Suppressor macrophage treated with lipopolysaccharide for 4 hours (primary cell): ENCODE measurements at places on chromosomes 16 and 17.

- DNase-seq = no peak
Observed at GRCh38 chr17:73623818-73624217, 20.4 kb downstream of the SDK2 start.

DNA sequence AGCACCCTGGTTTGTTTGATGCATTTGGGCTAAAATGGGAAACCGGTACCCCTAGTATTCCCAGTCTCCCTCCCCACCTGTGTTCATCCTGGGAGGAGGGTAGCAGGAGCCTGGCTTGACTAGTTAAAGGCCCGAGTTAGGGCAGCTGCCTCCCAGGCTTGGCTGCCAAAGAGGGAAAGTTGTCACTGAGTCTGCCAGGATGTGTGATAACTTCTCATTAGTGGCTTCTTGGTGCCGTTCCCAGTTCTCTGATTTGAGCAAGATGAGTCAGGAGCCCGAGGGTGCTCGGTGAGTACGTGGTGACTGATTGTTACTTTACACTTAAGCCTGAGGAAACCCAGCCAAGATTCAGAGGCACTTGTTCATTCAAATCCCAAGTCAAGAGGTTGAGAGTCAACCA, 2.5 kb downstream of the KRT32 start:
- DNase-seq = peak; percentile 33

DNA sequence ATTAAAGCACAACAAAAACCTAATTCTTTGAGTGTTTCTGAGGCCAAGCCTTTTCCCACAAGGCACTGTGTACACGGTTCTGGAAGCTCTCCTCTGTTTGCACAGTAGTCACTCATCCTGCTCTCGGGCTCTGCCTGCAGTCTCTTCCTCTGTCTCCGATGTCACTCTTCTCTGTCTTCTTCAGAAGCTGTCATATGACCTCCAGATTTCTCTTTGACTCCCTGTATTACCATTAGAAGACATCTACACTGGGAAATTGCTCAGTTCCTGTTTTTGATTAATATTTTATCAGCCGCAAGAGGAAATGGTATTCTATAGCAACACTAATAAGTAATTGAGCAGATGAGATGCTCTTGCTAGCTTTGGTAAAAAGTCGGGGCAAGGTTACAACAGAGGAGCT, 422.9 kb downstream of the WWOX start:
- DNase-seq = peak; percentile 26

DNA sequence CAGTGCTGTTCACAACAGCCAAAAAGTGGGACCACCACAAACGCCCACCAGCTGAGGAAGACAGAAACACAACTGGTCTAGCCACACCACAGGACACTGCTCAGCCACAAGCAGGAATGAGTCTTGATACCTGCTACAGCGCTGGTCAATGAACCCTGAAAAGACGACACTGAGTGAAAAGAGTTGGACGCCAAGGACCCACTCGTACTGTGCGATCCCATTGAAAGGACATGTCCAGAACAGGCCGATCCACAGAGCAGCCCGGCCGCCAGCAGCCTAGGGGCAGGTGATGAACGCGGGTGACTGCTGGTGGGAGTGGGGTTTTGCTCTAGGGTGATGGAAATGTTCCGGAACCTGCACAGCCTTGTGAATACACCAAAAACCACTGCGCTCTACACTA, 10.6 kb upstream of the SLC38A8 start:
- no peak for DNase-seq

DNA sequence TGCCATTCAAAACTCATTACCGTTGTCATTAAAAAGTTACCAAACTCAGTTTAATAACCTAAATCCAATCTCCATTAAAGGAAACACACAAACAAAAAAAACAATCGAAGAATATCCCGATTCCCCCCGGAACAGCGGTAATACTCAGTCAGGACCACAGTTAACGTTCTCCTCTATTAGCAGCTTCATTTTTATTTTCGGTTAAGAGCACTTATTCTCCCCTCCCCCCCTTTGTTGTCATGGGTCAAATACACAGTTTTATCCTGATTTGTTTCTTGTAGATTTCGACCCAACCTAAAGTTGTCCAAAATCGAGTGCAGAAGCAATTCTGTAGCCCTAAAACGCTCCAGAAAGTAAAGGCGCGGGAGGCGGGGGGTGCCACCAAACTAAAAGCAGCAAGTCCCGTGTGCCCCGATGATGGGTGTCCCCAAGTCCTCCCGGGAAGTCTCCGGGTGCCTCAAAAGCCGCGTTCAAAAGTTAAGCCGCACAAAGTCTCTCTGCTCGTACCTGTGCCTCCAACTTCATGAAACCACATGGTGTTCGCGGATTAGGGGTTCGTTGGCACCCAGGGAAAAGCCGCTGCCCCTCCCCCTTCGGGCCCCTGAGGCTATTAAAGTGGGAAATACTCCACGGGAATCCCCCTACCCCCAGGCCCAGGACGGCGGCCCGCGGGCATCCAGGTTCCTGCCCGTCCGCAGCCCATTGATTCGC, 996 bp downstream of the SUMO2 start:
- DNase-seq = peak; percentile 42

- no peak for DNase-seq
Observed at GRCh38 chr17:18122990-18123753, 14.6 kb downstream of the MYO15A start.

DNA sequence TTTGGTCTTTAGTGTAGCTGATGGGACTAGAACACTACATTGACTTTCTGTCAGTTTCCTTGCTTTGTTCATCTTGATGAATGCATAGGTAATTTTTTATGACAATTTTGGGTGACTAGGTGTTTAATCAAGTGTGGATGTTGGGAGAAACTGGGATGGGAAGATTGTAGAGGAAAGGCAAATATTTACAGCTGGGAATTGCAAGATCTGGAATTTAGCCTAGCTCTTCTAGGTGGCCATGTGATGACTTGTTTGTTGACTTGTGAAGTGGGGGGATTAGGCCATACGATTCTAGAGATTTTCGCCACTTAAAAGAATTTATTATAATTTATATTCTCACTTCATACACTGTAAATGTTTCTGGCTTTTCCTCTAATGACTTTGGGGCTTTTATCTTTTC, 480.3 kb upstream of the GOT2 start:
- no peak for DNase-seq

DNA sequence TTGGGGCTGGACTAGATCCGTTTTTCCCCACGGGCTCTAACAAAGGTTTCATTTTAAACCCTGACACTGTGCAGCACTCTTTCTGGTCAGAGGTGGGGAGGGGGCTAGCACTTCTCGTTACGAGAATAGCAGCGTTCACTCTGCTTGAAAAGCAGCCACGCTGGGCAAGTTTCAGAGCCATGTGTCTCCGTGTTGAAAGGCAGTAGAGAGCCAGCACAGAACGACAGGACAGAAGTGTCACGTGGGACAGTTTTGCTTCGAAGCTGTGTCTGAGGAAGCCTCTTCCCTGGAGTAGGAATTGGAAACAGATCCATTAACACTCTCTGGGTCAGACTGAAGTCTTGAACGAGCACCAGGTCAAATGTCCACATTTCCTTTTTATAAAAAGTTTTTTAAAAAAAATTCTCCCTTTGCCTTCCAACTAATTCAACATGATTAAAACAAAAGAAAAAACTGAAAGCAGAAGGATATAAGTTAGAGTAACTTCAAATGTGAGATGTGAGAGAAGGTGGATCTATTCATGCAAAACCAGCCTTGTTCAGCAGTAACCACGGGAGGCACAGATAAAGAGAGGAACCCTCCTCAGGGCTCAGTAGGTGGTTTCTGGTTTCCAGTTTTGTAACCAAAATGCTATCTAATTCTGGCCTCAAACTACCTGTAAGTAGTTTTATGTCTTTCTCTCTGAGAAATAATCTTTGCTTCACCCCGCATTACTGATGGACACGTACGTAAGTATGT, 65.0 kb downstream of the SMG6 start:
- no peak for DNase-seq

- DNase-seq = no peak
Observed at GRCh38 chr16:89982318-89982717, 33.8 kb downstream of the DEF8 start.

DNA sequence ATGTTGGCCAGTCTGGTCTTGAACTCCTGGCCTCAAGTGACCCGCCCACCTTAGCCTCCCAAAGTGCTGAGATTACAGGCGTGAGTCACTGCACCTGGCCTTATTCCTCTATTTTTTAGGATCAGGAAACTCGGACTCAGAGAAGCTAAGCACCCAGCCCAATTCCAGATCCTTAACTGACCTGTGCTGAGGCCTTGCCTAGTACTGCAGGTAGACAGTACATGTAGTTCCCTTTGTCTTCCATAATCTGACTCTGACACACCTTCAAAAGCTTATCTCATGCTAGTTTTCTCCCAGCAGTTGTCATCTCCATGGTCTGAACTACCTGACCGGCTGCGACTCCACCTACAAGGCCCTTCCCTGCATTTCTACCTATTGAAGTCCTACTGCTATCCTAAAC, 65.7 kb upstream of the AXIN2 start:
- DNase-seq = no peak

DNA sequence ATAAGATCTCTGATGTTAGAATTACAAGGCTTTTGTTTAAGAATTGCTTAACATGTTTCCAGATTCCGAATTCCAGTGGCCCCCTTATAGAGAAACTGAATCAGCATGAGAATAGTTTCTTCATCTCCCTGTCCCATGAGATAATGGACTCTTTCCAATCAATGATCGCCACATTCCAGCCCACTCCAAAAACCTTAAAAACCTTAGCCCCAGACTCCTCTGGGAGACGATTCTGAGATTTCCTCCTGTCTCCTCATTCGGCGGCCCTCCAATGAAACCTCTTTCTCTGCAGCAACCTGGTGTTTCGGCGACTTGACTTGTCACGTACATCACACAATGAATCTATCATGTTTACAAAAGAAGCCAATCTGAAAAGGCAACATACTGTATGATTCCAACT, 197.1 kb upstream of the PSMD7 start:
- DNase-seq = no peak

- DNase-seq = no peak
Observed at GRCh38 chr16:5349670-5350517, 252.3 kb upstream of the EEF2KMT start.

GRCh38 chr17:74431568-74432423, at the start of gene GPRC5C:
Gene GPRC5C, plus strand, starts transcription at chr17:74432088. Its CDS starts 7,689 bp downstream, at chr17:74439777.
- peak; percentile 23 for DNase-seq

DNA sequence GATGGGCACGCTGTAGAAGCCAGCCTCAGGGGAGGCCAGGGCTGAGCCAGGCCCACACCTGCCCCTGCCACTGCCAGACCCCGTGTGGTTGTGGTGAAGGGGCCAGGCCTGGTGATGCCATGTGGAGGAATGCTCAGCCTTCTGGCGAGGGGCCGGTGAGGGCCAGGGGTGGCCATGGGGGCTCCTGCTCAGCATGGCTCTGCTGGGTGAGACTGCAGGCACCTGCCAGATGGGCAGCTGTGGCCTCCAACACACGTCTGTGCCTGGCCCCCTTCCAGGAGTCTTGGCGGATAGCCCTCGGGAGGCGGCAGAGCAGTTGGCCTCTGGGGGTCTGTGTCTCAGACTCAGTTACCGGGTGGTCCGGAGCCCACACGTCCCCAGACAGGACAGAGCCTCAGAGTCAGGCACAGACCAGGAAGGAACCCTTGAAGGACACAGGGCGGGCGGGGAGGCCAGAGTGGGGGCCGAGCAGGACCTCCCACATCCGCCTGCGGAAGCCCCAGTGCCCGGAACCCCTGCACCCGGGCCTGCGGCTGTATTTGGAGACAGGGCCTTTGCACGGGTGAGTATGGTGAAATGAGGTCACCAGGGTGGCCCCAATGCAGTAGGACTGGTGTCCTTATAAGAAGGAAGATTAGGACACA, 22.5 kb upstream of the CHMP6 start:
- no peak for DNase-seq

DNA sequence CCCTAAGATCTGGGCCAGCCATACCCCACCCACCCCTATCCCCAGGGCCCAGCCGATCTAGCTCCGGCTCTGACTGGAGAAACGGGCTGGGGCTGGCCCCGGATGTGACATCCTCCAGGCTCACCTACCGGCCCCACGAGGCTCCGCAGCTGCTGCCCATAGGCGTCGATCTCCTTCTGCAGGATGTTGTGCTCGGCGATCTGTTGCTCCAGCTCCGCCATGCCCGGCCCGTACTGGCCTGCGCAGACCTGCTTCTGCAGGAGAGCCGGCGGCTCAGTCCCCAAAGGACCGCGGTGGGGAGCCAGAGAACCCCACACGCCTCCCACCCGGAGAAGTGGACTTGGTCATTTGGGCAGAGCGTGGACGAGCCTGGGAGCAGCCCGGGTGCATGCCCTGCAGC, 4.8 kb downstream of the EVPL start:
- DNase-seq = no peak

- peak; percentile 31 for DNase-seq
Observed at GRCh38 chr16:2212362-2213324, 2.0 kb upstream of the BRICD5 start.

DNA sequence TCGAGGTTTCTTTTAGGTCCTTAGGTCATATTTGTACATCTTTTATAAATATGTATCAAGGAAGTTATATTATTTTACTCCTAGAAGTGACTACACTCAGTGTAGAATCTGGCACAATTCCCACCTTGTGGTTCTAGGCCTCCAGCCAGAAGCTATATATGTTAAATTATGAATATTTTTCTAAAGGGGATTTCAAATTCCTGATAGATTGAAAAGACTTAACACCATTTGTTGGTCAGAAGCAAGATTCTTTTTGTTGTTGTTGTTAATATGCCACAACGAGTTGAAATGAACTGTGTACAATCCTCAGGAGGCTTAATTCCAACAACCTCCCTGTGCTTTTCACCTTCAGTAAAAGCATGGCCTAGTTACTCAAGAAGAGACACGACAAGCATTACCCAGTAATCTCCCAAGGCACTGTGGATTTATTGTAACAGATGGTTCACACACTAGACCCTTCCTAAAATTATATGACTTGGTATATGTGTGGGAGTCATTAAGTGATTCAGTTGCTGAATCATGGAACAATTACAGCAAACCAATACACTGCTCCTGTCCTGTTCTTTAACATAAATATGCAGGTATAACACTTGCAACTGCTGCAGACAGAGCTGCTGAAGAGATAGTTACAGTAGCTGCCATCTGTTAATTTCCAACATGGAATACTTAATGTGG, 964.4 kb upstream of the GOT2 start:
- no peak for DNase-seq

- peak; percentile 40 for DNase-seq
Observed at GRCh38 chr17:8175795-8176196, 384 bp downstream of the TMEM107 start.

DNA sequence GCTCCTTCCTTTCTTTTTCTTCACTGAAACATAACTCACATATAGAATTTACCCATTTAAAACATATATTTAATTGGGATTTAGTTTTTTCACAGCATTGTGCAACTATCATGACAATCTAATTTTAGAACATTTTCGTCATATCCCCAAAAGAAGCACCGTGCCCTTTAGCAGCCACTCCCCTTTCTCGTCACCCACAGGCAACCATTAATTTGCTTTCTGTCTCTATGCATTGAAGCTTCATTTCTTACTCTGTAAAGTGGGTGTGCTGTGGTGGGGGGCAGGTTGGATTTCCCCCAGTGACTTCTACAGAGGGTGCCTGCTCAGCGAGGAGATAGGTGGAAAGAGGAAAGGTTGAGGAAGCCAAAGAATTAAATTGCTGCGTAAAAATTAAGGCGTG, 35.8 kb downstream of the MRC2 start:
- DNase-seq = peak; percentile 11

DNA sequence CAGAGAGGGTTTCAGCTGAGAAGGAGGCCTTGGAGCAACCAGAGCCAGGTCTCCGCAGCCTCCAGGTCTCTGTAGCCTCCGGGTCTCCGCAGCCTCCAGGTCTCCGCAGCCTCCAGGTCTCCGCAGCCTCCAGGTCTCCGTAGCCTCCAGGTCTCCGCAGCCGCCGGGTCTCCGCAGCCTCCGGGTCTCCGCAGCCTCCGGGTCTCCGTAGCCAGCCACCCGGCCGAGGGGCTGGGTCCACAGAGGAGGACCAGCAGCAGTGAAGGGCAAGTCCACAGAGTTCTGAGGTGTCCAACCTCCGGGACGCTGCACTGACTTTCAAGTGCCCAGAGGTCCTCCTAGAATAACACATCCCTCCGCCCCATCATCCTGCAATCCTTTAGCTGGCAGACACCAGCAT, 221.0 kb downstream of the RBFOX3 start:
- DNase-seq = no peak
